ENCODE measurements at places on chromosomes 6 and 20.

- DNase-seq, result no peak
Measured at GRCh38 chr6:141482796-141483597, 649.7 kb upstream of the GJE1 start.

DNA sequence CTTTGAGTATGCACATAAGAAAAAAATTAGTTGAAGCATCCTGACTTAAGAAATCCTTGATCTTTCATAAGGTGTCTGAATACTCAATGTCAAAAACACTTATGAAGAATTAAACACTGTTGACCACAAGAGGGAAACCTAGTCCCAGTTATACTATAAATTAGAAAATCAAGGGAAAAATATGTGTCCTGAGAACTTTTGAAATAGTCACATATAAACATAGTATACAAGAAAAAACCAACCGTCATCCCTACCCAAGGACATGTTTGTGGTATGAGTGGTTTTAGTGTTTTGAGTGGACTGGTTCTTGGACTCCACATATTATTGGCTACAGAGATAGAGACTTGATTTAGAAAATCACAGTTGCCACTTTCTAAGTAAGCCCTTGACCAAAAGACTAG is 7.6 kb upstream of the HLA-DRA start:
- peak; percentile 35 for DNase-seq

- no peak for DNase-seq
Measured at GRCh38 chr6:163695414-163695864, 280.9 kb downstream of the QKI start.

GRCh38 chr6:35304299-35304698 is 6.7 kb downstream of the DEF6 start:
- DNase-seq, result peak; percentile 15

DNA sequence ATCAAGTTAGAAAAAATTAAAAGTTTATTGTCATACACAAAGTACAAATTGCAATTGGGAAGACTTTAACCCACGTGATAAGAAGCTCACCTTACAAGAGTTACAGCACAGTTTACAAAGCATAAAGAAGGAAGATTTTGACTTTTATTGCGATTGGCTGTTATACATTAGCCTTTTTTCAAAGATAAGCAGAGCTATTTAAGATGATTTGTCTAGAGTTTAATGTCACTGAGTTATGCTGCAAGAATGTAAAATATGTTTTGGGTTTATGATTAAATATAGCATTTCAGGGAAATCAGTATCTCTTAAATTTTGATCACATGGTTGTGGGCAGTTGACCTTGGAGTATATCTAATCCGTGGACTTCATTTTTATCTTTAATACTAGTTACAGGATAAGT is 664.2 kb upstream of the PTCHD4 start:
- DNase-seq, result peak; percentile 86
